ENCODE measurements at places on chromosomes 7 and 10. TPM values are rescaled to one million over a fixed set of nuclear protein-coding genes. Genes with fewer than 3 reads are reported as not detected.
A peak's percentile ranks its signal among the peaks of the same experiment; 100 is the strongest.

HOXA3 gene
- polyA plus RNA-seq, result not detected

ASB4 gene
- polyA plus RNA-seq, result not detected

SLIT1 gene
- polyA plus RNA-seq, result not detected

DNA sequence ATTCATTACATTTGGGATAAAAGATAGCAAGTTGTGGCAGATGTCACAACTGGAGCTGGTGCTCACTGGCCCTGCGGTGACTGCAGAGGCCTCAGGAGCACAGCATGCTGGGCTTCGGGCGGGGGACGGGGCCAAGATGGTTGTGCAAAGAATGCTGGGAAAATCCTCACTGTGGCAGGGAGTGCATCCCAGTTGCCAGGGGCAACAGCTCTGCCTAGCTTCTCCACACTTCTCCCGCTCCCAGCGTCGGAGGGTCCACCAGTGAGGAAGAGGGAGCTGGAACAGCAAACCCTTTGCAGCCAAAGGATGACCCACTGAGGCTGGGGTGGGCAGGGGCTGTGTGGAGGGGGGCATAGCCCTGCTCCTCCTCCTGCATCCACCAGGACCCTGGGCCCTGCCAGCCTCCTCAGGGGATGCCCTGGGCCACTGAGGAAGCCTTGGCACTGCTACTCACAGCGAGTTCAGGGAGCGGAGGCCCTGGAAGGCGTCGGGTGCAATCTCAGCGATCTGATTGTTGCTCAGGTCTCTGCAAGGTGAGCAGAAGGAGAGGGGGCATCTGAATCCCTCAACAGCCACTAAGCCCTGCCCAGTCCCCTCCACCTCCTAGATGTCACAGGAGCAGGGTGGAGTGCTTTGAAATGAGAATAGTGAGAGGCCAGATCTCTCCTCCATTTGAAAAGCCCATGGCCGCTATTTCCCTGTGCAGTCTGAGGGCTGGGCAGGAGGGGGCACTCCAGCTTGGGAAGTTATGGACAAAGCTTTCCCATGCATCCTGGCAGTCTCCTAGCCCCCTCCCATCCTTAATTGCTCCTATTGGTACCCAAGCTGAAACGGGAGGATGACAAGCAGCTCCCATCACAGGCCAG, 126.5 kb downstream of the SLIT1 start:
- H3K27ac ChIP-seq, result no peak overlapping the region
- H3K4me1 ChIP-seq, result no peaks in the 10 kb centered on the region
- no peaks in the 10 kb centered on the region for H3K27me3 ChIP-seq
- DNase-seq, result no peak
- no peak overlapping the region for H3K4me3 ChIP-seq
- H3K36me3 ChIP-seq, result no peaks in the 10 kb centered on the region

PLEKHS1 gene
- polyA plus RNA-seq, result not detected

DNA sequence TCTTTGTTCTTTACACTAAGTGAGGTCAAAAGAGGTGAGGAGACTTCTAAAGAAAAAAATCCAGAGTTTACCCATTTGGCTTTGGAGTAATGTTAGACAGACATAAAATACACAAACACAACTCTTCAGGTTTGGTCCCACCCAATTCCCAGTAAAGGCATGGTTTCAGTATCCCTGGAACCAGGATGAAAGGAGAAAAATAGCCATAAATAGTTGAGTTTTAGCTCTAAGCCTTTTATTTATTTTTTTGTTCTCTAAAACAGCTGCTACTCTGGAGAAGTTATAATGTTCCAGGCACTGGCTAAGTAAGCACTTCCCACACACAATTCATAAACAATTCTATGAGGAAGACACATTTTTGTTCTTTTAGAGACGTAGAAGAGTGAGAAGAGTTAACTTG, 4.0 kb downstream of the ABCB1 start:
- no peak for DNase-seq
- H3K36me3 ChIP-seq, result no peaks in the 10 kb centered on the region
- H3K27ac ChIP-seq, result no peak overlapping the region
- peaks cover 11% of the 10 kb centered on the region for H3K4me1 ChIP-seq

DNA sequence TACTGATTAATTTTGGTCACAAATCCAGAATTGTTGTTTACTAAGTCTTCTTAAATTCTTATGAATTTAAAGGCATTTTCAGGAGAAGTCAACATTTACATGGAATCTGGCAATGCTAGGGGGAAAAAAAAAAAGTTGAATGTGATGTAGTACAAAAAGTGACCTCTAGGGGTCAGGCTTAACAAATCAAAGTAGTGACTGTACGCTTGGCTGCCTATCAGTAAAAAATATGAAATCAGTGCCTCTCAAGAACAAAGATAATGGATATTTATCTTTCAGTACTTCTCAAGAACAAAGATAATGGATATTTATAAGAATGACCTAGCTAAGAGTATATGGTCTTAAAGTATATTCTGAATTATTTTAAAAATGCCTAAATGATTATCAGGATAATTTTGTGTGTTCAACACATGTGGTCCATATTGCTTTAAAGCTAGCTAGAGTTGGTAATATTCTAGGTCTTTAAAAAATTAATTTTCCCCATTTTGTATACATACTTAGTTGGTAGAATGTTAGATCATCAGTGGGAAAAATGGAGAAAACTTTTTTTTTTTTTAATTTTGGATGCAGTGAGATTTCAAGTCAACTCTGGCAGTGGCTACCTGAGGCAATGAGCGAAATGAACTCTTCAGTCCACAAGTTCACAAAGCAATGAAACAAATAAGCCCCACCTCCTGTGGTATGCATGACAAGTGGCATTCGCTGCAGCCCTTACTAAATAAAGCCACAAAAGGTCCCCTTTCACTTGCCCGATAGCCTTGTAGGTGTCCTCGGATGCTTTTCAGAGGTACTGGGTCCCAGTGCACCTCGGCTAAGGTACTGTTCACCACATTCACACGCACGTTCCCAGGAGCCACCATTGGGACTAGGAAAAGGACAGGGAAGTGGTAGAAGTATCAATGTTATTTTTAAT, 51.2 kb upstream of the LAMB4 start:
- peak; percentile 51 for DNase-seq
- H3K4me3 ChIP-seq, result no peak overlapping the region
- H3K27ac ChIP-seq, result no peak overlapping the region
- H3K27me3 ChIP-seq, result no peaks in the 10 kb centered on the region
- no peaks in the 10 kb centered on the region for H3K36me3 ChIP-seq

PRKG1 gene
- polyA plus RNA-seq, result not detected

DNA sequence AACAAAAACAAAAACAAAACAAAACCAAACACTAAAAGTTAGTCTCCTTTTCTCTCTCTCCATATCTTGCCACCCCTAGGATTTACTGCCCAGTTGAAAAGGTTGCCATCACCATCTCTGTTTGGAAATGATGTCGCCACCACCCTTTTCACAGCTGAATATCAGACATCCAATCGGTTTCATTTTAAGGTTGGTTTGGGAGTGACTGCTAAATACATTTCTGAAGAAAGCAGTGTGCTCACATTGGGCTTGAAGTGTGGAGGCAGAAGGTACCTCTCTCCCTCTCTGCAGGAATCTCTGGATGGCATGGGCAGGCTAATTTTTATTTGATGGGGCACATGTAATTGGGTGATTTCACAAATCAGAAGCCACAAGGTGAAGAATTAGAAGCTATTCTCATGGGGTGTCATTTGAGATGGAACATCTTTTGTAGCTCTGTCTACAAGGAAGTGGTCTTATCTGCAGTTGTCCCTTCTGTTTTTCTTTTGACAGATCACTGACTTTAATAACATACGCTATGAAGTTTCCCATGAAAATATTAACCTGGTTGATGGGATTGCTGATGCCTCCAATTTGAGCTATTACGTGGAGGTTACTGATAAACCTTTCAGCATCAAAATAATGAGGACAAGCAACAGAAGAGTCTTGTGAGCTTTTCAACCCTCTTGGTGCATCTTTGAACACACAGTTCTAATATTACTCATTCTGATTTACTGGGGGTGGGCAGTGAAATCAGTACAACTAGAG, 20.1 kb downstream of the MGAM2 start:
- no peak for DNase-seq
- no peaks in the 10 kb centered on the region for H3K36me3 ChIP-seq
- no peak overlapping the region for H3K27ac ChIP-seq
- no peak overlapping the region for H3K4me3 ChIP-seq

ARMC10 gene
- polyA plus RNA-seq, result 36.7 TPM

GRCh38 chr10:60816628-60817397, 38.5 kb downstream of the CDK1 start:
- H3K27ac ChIP-seq, result no peak overlapping the region
- H3K36me3 ChIP-seq, result no peaks in the 10 kb centered on the region
- H3K4me1 ChIP-seq, result peaks cover 5% of the 10 kb centered on the region
- peak overlapping the region; percentile 21 for H3K4me3 ChIP-seq
- H3K27me3 ChIP-seq, result no peaks in the 10 kb centered on the region
